Left forelimb (tissue), 1 donor: ENCODE measurements at places on chromosomes 5 and 9.

- DNase-seq: no peak
These were observed 39.8 kb upstream of the NUDT12 start for GRCh38 chr5:103602438-103602837.

- DNase-seq: no peak
These were observed 52.6 kb upstream of the TNC start for GRCh38 chr9:115170358-115171073.

GRCh38 chr9:16213781-16214515, 656.5 kb downstream of the BNC2 start:
- no peak for DNase-seq

GRCh38 chr9:79060766-79061165, 511.0 kb upstream of the TLE4 start:
- DNase-seq: no peak

- no peak for DNase-seq
These were observed 30.1 kb upstream of the AUH start for GRCh38 chr9:91391818-91392217.

DNA sequence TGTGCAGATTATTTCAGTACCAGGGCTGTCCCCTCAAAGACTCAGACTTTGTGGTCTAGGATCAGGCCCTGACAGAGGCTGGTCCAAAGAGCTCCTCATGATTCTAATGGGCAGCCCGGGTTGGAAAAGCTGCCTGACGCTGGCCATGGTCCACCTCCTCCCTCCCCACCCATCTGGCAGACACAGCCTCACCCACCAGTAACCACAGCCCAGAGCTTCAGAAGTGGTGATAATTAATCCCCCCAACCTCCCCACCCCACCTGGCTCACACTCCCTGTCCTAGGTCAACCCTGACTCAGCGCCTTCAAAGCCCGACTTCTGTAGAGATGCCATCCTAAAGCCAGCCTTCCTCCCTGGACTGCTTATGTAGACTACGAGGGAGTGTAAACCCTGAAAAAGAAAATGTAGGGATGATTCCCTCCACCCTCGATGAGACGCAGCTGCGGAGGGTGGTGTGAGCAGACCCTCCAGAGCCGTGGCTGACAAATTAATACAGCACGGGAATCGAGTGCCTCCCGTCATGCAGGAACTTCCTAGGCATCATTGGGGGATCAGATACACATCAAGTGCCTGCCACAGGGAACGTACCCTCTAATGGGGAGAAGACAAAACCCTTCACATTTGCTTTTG, 7.0 kb downstream of the UBE2QL1 start:
- DNase-seq: no peak

DNA sequence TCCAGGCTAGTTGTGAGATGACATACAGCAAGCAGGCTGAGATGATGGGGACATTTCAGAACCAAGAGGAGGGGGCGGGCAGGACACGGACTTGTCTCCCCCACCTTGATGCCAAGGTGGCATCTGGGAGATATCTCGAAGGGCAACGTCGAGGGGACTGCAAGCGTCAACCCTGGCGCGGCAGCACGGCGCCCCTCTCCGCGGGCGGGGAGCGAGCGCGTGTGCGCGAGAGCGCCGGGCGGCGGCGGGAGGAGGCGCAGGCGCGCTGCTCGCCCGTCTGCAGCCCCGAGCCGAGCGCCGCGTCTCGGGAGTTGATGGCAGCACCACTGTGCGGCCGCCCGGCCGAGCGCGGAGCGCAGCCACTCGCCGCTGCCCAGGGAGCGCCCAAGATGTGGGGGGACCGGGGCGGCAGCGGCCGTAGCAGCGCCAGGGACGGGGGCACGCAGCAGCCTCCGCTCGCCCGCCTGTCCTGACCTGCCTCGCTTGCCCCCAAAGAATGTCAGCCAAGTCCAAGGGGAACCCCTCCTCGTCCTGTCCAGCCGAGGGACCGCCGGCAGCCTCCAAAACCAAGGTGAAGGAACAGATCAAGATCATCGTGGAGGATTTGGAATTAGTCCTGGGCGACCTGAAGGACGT, at the start of gene PRR16:
PRR16 (plus strand) TSS at position 310 of the 636 bp plus-strand sequence.
- peak; percentile 75 for DNase-seq

- DNase-seq: no peak
These were observed 60.1 kb upstream of the STK32A start for GRCh38 chr5:147174671-147175265.

- no peak for DNase-seq
These were observed 50.4 kb downstream of the ZNF354C start for GRCh38 chr5:179110528-179110927.

GRCh38 chr5:110265162-110265561, 461.3 kb downstream of the TMEM232 start:
- DNase-seq: no peak

- DNase-seq: no peak
These were observed 6.6 kb upstream of the PTPN3 start for GRCh38 chr9:109504689-109505088.

DNA sequence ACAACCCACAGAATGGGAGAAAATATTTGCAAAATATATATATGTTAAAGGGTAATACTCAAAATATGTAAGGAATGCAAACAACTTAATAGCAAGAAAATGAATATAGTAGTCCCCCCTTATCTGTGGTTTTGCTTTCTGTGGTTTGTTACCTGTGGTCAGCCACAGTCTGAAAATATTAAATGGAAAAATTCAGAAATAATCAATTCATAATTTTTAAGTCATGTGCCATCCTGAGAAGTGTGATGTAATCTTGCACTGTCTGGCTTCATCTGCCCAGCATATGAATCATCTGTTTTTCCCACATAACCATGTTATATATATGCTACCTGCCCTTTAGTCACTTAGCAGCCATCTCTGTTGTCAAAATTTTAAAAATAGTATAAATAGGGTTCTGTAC, 11.7 kb downstream of the CER1 start:
- DNase-seq: no peak

DNA sequence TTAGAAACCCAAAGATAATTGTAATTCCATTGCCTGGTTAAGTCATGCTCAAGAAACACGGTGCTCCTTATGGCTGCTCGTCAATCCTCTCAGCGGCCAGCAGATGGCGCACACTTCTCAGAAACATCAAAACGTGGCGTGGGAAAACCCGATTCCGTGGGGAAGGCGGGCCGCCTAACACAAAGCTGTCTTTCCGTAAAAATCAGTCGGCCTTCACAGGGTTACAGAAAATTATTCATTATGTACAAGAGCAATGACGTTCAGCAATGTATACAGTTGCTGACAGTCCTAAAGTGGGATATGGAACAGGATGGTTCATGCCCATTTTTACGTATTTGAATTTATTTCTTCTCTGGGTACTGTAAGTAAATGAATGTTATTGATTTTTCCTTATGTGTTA, 83.5 kb downstream of the PDE4D start:
- peak; percentile 76 for DNase-seq

GRCh38 chr5:83255268-83255667, 177.9 kb downstream of the XRCC4 start:
- no peak for DNase-seq

GRCh38 chr9:88996046-88996920, 5.0 kb downstream of the S1PR3 start:
- no peak for DNase-seq

DNA sequence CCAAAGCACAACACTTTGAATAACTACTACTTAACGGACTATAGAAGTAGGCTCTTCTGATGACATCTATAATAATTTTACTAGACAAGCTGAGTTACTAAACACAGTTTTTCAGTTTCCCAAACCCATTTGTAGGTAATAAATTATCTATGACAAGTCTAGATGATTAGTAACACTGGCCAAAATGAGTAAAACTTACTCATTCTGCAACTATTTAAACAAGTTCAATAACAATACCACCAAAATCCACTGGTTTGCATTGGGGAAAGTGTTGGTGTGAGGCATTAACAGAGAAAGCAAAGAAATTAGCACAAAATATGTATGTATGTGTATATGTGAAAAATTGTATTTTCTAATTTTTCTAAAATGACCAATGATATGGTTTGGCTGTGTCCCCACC, 119.3 kb downstream of the NR2F1-AS1 start:
- DNase-seq: no peak

DNA sequence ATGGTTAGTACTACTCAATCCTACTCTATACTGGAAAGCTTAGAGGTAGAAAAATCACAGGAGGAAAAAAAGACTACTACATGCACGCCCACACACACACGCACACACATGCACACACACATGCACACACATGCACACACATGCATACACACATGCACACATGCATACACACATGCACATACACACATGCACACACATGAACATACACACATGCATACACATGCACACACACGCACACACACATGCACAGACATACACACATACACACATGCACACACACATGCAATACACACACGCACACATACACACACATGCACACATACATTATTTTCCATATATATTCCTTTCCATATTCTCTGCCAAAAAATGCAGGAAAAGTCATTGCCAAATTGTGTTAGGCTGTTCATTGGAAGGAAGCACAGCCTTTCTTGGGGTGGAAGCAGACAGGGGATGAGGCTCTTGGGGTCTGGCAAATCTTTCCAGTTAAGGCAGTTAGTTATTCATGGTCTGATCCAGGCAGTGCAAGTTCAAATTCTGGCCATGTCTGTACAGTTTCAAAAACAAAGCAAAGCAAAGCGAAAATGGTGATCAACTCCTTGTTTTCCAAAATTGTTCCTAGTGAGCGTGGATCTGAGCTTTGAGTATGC, 187.9 kb upstream of the EGFLAM start:
- DNase-seq: no peak

DNA sequence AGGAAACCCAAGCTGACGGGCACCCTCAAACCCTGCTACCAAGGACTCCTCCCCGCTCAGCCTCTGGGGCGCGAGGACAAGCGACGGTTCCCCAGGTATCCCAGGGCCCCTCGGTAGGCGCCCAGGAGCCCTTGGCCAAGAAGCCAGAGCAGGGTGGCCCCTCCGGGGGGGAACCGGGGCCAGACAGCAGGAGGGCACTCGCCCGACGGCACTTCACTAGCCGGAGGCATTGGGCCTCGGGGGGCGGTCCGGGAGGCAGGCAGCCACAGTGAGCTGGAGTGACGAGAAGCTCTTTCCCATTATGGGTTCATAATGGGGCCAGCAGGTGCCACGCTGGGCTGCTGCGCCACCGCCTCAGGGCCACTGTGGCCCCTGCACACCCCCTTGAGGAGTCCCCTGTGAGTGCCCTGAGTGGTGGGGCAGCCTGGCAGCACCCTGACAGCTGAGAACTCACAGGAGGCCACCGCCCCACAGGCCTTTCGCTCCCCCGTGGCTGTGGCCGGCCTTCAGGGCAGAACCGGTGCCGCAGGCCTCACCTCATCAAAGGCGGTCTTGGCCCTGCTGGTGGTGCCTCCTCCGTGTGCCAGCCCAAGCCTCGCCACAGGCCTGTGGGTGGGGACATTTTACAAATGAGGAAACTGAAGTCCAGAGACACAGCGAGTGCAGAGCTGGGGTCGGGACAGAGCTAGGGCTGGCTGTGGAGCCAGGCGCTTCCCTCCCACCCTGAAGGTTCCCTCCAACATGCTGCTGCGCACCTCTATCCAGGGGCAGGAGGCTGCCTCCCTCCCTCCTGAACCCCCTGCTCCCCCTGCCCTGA, 68.7 kb downstream of the PSMB7 start:
- no peak for DNase-seq

DNA sequence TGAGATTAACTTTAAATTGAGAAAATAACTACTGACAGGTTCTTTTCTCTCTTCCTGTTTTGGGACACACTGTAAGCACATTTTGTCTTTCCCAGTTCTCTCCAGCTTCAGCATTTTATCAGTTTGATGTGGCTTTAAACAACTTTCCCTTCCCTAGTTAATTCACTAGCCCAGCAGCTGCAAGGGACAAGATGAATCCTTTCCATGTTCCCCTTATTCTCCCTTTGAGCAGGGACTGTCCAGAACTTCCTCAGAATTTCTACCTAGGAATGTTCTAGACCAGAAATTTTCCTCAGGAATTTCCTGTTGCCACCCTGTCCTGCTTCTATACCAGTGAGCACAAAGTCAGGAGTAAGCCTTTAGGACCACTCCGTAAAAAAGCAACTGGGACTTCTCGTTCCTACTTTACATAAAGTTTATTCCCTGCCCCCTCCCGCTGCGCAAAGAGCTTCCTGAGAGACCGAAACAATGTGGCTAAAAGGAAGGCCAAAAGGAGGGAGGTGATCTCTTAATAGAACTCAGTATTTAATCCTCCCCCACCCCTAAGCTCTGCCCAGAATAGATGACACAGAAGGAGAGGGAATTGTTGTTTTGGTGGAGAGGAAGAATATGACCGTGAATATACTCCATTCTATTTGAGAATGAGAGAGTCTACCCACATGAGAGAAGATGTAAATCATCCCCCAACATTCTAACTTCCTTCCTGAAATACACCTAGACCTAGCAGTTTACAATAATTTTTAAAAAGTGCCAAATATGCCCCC, 61.9 kb downstream of the GLIS3 start:
- DNase-seq: no peak

GRCh38 chr5:150339841-150340240, 17.7 kb upstream of the TCOF1 start:
- no peak for DNase-seq

GRCh38 chr5:5632678-5633077, 210.2 kb downstream of the ICE1 start:
- no peak for DNase-seq

DNA sequence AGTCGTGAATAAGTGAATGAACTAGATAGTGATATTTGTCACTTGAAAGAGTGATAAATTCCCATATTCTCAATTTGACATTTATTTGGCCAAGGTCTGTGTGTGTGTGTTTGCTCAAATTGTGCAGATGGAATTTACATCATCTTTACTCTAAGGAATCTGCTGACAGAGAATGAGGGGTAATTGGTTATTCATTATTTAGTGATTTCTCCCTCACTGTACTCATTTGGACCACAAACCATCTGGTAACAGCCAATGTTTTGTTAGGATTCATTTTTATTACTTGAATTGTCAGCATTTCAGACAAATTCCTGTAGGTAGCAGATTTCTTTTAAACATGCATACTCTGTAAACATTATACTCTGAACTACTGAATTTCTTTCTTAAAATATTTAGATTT, 15.6 kb downstream of the VCAN start:
- DNase-seq: no peak

- DNase-seq: no peak
These were observed 19.1 kb upstream of the KCNMB1 start for GRCh38 chr5:170408226-170408625.

GRCh38 chr5:134174841-134175839, 1.6 kb downstream of the SKP1 start:
- no peak for DNase-seq
